ENCODE measurements at places on chromosomes 16 and 17.
A peak's percentile ranks its signal among the peaks of the same experiment; 100 is the strongest.

- DNase-seq: no peak
Measured at GRCh38 chr17:64634218-64634617, 27.9 kb downstream of the SMURF2 start.

GRCh38 chr17:1119924-1120323 lies 59.9 kb downstream of the ABR start:
- DNase-seq: no peak

DNA sequence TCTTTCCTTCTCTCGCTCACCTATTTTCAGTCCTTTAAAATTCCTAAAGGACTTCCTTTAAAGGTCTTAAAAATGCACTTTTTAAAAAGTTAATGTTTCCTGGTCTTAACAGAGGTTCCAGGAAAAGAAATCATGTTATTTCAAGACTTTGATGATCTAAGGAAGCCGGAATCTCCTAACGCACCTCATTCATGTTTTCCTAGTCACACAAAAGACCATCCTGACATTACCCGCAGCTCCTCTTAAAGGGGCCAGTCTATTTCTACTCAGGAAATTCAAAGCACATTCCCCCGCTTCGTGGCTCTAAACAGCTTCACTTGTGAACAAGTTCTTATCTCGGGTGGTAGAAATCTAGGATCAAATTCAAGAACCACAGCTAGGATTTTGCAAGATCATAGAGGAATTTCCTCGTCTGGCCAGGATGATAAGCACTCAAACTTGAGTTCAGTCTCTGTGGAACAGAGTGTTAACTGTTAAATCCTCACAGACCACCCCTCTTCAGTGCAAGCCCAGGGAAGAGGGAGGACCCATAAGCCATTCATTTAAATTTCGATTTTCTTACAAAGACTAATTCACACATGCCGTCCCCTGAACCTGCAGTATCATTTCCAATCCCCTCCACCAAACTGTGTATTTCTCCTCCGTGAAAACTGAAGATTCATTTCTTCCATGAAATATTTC lies 137.1 kb upstream of the AXIN2 start:
- DNase-seq: peak; percentile 37

GRCh38 chr16:68417711-68418301 lies 30.5 kb downstream of the SMPD3 start:
- no peak for DNase-seq

DNA sequence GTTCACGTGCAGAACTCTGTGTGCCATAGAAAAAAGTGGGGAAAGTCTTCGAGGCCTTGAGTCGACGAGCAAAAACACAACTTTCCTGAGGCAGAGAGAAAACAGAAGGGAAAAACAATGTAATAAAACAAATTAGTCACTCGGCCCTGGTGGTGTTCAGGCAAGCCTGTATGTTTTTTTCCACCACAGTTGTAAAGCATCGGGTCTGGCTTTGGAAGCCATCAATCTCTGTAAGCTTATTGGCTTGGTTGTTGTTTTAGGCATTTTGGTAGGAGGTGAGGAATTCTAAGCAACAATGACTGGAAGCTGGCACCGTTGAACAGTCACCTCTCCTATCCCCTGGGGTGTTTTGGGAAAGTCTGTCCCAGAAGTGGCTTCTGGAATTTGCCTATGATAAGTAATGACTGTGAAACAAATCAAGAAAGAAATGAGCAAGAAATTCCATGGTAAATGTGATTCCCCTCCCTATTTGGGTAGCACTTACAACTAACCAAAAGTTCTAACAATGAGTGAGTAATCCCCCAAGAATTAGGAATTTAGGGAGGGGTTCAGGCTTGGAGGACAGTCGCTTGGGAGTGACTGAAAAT lies 2.8 kb downstream of the CDH13 start:
- no peak for DNase-seq

DNA sequence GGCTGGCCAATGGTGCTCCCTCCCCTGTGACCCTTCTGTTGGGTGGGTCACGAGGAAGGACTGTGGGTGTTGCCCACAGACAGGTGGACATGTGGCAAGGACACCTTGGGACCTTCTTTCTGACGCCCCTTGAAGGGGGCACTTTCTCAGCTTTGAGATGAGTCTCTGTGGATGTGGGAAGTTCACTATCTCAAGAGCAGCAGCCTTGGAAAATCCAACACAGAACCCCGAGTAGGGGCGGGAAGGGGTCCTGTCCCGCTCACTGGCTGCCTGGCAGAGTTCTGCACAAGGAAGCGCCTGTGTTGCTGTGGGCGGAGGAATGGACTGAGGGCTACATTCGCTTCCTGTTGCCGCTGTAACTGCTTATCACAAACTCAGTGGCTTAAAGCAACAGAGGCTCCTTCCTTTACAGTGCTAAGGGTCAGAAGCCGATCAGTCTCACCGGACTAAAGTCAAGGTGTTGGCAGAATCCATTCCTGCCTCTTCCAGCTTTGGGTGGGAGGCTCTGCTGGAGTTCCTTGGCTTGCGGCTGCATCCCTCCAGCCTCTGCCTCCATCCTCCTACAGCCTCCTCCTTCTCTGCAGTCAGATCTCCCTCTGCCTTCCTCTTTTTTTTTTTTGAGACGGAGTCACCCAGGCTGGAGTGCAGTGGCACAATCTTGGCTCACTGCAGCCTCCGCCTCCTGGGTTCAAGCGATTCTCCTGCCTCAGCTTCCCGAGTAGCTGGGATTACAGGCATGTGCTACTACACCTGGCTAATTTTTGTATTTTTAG lies 305.2 kb downstream of the SEC14L1 start:
- no peak for DNase-seq

- DNase-seq: no peak
Measured at GRCh38 chr17:2028737-2029136, 1.2 kb upstream of the DPH1 start.

DNA sequence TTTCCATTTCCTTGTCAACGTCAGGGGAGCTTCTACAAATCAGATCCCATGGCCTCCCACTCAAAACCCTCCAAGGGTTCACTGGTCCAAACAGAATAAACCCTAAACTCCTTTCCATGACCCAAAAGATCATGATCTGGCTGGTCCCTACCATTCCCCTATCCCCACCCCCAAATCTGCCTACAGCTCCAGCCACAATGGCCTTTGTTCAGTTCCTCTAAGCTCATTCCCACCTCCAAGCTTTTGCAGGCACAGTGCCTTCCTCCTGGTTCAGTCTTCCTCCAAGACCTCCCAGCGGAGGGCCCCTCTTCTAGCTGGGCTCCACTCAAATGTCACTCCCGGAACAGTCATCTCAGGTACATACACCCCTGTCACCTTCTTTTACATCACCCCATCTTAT lies 2.0 kb downstream of the GPRC5B start:
- DNase-seq: no peak

DNA sequence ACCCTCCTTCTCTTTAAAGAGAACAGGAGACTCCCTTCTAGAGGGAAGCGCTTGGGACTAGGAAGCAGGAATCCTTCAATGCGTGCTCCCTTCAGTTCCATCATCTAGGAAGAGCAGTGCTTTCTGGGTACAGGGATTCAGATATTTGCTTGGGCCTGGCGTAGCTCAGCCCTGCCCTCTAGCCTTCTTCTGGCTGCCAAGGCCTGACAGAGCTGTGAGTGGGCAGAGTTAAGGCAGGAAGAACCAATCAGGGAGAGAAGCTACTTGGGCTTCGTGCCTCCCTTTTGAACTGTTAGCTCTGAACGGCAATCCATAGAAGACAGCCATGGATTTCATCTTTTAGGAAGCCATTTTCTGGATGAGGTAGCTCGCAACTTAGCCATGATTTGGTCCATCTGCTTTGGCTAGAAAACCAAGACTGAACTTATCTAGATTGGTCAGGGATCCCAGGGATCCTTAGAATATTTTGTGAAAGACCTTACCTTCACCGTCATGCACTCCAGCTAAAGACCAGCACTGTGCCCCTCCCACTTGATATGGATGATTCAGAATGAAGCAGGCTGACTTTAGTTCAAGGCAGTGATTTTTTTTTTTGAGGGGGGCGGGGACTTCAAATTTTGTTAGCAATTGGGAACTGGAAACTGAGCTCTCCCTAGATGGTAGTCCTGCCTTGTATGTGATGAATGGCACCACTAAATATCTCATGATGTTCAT lies 2.5 kb upstream of the CORO6 start:
- DNase-seq: no peak

- DNase-seq: peak; percentile 61
Measured at GRCh38 chr16:3879887-3880564, 487 bp downstream of the CREBBP start.

DNA sequence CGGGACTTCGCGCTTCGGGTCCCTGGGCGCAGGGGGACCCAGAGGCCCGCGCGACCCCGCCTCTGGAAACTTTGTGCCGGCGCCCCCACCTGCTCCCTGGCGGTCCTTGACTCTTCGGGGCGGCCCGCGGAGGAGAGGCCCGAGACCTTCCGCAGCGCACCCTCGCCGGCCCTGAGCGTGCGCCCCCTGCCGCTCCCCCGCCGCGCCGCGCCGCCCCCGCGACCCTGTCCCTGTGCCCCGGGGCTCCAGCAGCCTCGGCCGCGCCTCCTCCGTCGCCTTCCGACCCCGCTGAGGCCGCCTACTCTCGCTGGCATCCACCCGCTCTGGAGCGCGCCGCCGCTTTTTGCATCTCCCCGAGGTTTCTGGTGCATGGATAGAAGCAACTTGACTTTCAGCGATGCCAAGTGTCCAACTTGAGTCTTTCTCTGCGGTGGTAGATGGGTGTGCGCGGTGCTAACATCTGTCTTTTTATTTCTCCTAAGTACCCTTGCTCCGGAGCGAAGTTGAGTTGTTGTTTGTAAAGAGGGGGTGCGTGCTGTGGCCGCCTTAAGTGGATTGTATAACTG lies 414 bp downstream of the DUSP14 start:
- DNase-seq: peak; percentile 87

- no peak for DNase-seq
Measured at GRCh38 chr16:46850619-46851555, 19.9 kb upstream of the C16orf87 start.

- peak; percentile 16 for DNase-seq
Measured at GRCh38 chr17:1241929-1242328, 28.3 kb upstream of the BHLHA9 start.

DNA sequence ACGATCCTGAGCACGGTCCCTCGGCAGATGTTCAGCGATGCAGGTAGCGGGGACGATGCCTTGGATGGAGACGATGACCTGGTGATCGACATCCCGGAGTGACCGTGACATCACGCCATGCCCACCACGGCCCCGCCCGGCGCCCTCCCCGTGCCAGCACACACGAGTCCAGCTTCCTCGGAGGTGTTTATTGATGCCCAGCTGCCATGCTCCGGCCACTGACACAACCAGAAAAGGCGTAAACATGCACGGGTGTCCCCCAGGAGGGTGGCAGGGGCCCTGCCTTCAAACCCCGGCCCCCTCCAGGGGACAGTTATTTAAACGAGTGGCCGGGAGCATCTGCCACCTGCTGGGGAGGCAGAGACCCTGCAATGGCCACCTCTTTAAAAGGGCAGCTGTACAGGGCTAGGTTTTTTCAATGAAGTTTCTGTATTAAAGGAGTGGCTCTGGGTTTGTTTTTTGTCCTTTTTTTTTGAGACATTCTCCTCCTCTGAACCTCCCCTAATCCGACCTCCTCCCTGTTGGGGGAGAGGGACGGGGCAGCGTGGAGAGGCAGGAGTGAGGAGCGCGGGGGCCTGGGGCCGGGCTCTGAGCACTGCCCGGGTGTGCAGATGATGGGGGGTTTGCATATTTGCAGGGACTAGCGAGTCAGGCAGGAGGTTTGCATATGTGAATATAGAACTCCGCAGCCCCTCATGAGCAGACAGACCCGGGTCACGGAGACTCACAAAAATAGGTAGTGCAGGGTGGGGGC lies 5.3 kb downstream of the DOC2A start:
- DNase-seq: peak; percentile 70

- DNase-seq: no peak
Measured at GRCh38 chr16:66065925-66066324, 300.6 kb upstream of the CDH5 start.

DNA sequence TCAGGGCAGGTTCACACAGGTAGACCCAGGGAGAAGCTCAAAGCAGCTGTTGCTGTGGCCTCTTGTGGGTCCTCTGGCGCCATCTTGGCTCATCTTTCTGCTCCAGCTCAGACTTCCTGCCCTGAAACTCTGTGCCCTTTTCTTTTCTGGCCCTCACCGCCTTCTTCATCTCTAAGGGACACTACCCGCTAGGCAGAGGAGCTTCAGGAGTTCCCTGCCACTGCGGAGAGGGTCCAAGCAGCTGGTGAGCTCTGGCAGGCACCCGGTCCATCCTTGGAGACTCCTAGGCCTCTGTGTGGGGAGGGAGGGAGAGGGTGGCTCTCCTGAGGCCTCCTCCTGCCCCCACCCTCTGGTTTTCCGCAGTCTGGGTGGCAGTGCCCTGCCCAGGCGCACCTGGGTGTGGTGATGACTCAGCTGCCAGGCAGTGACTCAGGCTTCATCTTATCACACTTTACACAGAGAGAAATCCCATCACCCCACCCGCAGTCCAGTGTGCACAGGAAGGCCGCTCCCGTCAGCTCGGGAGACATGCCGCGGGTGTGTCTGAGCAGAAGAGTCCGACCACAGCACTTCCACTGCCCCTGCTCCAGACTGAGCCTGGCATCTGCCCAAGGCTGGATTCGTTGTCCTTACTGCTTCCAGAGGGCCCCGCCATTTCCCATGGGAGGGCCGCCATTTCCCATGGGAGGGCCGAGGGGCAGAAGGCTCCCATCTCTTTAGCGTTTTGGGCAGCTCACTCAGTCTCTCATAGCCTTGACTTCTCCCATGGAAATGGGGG lies 7.3 kb downstream of the NT5C start:
- DNase-seq: peak; percentile 23

- DNase-seq: no peak
Measured at GRCh38 chr17:42289611-42290181, 1.4 kb downstream of the STAT5A start.

DNA sequence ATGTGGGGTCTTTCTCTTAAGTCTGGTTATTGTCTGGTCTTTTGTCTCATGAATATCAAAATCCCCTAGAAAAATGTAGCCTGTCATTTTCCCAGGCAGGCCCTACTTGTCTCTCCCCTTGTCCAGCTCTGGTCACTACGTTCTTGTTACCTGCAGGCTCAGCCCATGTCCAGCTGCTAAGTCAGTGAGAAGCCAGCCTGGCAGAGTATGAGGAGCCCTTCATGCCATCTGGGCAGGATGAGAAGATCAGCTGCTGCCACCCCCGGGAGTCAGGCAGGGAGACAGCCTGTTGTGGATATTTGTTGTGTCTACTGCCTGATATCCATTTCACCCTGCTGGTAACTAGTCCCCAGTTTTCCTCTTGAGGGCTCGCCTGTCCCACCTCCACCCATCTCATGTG lies 88.9 kb downstream of the ASIC2 start:
- no peak for DNase-seq

- DNase-seq: peak; percentile 88
Measured at GRCh38 chr16:66899945-66900710, 18.6 kb downstream of the CDH16 start.
